Activated CD4-positive, alpha-beta T cell treated with anti-CD3 and anti-CD28 coated beads, Interleukin-2, amount 50 U/mL, for 48 hours (primary cell): ENCODE measurements at places on chromosomes 2 and 18.

GRCh38 chr2:174981331-174981730, 23.9 kb downstream of the CHN1 start:
- DNase-seq, result no peak

GRCh38 chr2:112758711-112759110, 5.7 kb downstream of the CKAP2L start:
- no peak for DNase-seq

- no peak for DNase-seq
These were observed 492.3 kb downstream of the NYAP2 start for GRCh38 chr2:225891771-225892170.

DNA sequence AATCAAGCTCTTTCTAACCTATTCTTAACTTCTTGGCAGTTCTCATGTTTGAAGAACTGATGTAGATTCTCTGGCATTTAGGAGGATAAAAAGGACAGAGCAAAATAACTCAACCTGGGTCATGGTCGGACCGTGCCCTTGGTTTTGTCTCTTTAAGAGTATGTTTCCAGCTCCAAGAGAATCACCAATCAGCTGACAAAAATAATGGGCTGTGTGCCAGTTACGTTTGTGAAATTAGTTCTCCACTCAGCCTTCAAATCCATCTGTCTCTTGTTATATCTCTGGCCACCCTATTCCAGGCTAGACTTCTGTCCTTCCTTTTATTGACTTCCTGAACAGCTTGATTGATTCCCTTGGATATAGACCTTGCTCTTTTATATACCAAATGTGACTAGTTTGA, 225.7 kb downstream of the EPHA4 start:
- no peak for DNase-seq

DNA sequence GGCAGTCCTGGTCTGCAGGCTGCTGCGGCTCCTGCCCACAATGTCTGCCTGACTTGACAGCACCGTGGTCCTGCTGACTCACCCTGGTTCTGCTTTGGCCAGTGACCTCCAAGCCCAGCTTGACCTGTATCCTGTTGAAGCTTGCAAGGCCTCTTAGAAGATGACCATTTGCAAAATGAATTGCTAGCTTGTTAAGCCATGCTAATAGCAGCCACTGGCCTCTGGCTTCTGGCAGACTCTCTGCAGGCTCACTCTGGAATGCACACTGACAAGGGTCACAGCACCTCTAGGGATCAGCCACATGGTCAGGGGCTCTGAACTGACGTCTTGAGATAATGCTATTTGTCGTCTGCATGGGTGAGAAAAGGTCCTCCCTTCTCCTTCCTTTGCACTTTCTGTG, 25.9 kb downstream of the CNGA3 start:
- DNase-seq, result no peak

- DNase-seq, result no peak
These were observed 42.6 kb downstream of the PKP4 start for GRCh38 chr2:158499383-158499782.

- no peak for DNase-seq
These were observed 137.8 kb upstream of the RND3 start for GRCh38 chr2:150625303-150625702.

DNA sequence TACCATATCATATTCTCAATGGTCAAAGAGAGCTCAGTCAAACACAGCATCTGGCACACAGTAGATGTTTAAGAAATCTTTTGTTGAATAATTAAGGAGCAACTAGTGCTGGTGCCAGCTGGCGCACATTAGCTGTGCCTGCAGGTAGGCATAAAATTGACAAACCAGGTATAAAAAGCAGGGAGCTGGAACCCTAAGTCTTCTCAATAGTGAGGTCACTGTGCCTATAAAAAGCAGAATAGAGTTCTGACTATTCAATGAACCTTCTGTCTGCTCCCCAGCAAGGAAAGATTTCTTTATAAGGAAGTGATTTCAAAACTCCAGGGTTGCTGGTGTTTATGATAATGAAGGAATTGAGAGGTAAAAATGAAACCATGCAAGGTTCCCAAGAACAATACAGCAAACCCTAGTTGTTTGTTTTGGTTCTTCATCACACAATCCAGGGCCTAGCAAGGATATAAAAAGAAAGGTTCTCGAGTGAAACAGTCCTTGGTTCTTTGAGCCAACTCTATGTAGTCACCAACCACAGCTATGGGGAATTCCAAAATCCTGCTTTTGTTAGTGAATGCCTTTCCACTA, 76.1 kb downstream of the THADA start:
- no peak for DNase-seq

- no peak for DNase-seq
These were observed 147.4 kb downstream of the MEIS1 start for GRCh38 chr2:66582104-66582986.

GRCh38 chr2:157830696-157831570, 45.2 kb downstream of the ACVR1 start:
- no peak for DNase-seq

- DNase-seq, result no peak
These were observed 151.0 kb downstream of the INSIG2 start for GRCh38 chr2:118239284-118239683.
